ENCODE measurements at places on chromosomes 16 and 17. TPM values are rescaled to one million over a fixed set of nuclear protein-coding genes. Genes with fewer than 3 reads are reported as not detected.
A peak's percentile ranks its signal among the peaks of the same experiment; 100 is the strongest.

- DNase-seq = no peak
These were observed 104.3 kb downstream of the HS3ST3B1 start for GRCh38 chr17:14405189-14405588.

- peak; percentile 74 for DNase-seq
These were observed 34.8 kb downstream of the C17orf67 start for GRCh38 chr17:56798916-56799315.

DNA sequence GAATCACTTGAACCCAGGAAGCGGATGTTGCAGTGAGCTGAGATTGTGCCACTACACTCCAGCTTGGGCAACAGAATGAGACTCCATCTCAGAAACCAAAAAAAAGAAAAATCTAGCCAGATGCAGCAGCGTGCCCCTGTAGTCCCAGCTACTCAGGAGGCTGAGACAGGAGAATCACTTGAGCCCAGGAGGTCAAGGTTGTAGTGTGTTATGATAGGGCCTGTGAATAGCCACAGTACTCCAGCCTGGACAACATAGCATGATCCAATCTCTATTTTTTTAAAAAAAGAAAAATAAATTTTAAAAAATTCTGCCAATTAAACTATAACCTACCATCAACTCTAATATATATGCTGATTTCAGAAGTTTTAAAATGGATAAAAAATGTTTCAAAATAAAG, 15.8 kb downstream of the PHLPP2 start:
- no peak for DNase-seq

DNA sequence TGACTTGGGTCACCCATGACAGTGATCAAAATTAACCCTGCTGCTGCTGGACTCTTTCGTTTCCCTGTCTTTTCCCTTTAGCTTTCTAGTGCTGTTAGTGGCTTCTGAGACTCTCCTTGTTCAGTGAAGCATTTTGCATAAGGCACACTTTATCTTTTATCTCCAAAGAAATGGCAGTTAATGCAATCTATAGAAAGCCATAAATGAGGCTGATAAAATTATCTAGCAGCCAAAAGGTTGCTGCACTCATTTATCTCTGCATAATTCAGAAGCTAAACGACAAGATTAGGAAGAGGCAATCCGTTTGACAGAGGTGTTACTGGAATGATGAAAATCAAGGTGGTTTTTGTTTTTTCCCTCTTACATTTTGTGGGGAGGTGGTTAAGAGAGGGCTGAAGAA, 1109.5 kb upstream of the EEF2KMT start:
- no peak for DNase-seq

GRCh38 chr16:67397812-67398545, 4.7 kb upstream of the TPPP3 start:
- no peak for DNase-seq

GRCh38 chr16:74485916-74486315, 64.6 kb upstream of the CLEC18B start:
- no peak for DNase-seq

DNA sequence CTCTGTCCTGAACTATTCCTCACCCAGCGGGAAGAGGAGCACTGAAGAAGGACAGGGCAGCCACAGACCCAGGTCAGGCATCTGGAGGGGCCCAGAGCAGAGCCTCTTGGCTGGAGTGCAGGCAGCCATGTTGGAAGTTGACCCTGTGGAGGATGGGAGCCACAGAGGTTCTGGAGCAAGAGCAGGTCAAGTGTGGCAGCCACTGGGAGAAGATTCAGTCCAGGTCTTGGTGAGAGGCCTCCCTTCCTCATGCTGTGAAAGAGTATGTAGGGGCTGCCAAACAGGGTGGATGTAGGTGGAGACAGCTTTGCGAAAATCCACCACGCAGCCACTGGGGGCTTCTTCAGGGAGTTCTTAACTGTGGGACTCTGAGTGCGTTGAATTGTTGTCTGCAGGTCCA, 590 bp upstream of the CD79B start:
- no peak for DNase-seq

GRCh38 chr17:79932451-79933306, 93.4 kb upstream of the CBX4 start:
- DNase-seq = no peak

GRCh38 chr16:21554795-21555585, 44.4 kb upstream of the METTL9 start:
- peak; percentile 91 for DNase-seq

- DNase-seq = no peak
These were observed 65.2 kb downstream of the CYTH1 start for GRCh38 chr17:78716814-78717393.

- no peak for DNase-seq
These were observed 46.7 kb upstream of the PVALEF start for GRCh38 chr17:81118308-81119221.

DNA sequence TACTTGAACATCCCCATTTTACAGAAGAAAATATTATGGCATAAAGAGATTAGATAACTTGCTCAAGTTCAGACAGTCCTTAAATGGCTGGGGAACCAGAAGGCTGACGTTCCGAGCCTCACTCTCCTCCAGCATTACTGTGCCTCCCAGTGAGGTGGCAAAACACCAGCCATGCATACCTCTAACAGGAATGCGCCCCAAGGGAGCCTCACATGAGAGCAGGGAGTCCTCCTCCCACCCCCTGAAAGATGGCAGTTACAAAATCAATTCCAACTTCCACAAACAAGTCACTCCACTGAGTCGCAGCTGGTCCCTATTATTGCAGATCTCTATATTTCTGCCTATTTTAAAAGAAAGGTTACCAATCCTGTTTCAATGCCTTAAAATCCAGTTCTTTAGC, 55.5 kb downstream of the ANKFY1 start:
- DNase-seq = no peak

DNA sequence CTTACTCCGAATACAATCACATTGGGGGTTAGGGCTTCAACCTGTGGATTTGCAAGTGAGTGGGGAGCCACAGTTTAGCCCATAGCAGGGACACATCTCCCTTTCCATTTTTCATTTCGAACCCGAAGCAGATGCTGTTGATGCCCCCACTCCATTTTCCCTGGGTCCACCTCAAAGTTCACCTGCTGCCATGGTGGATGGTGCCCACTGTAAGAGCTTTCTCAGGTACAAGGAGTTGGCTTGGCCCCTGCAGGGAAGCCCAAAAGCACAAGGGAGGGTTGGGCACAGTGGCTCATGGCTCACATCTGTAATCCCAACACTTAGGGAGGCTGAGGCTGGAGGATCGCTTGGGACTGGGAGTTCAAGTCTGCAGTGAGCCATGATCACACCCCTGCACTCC, 51.8 kb downstream of the SNX20 start:
- DNase-seq = no peak

GRCh38 chr17:76408037-76408849, 23.8 kb downstream of the SPHK1 start:
- peak; percentile 47 for DNase-seq

DNA sequence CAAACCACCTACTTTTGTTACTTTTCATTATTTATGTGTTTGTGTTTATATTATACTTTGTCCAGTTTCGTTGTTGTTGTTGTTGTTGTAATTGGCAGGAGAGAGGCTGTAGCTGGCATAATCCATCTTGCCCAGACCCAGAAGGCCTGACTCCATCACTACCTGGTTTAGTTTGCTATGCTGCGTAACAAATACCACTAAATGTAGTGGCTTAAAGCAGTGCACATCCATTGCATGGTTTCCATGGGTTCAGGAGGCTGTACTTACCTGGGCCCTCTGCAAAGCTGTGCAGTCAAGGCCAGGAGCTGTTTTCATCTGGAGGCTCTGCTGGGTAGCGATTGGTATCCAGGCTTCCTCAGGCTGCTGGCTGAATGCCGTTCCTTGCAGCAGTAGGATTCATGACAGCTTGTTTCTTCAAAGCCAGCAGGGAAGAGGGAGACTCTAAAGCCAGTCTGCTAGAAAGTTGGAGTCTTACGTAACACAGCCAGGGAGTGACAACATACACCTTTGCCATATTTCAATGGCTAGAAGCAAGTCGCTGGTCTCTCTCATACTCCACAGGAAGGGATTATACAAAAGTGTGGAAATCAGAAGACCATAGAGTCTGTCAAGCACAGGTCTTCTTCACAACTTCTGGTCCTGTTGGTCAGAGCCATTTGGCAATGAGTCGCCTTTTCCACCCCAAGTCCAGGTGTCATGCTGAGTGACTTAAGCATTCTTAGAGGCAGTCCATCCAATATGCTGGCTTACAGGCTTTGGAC, 41.1 kb downstream of the TNRC6C start:
- no peak for DNase-seq

GRCh38 chr16:54275956-54276355, 10.6 kb downstream of the IRX3 start:
- no peak for DNase-seq

GRCh38 chr16:88067530-88068411, 116.5 kb downstream of the BANP start:
- DNase-seq = no peak

DNA sequence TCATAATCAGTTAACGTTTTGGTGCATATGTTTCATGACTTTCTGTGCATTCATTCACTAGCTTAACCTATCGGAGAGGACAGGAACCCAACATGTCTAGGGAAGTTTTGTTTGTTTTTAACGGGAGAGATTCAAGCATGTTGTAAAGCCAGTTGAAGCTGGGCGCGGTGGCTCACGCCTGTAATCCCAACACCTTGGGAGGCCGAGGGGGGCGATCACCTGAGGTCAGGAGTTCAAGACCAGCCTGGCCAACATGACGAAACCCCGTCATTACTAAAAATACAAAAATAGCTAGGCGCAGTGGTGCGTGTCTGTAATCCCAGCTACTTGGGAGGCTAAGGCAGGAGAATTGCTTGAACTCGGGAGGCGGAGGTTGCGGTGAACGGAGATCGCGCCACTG, 1.4 kb upstream of the TNRC6A start:
- no peak for DNase-seq

DNA sequence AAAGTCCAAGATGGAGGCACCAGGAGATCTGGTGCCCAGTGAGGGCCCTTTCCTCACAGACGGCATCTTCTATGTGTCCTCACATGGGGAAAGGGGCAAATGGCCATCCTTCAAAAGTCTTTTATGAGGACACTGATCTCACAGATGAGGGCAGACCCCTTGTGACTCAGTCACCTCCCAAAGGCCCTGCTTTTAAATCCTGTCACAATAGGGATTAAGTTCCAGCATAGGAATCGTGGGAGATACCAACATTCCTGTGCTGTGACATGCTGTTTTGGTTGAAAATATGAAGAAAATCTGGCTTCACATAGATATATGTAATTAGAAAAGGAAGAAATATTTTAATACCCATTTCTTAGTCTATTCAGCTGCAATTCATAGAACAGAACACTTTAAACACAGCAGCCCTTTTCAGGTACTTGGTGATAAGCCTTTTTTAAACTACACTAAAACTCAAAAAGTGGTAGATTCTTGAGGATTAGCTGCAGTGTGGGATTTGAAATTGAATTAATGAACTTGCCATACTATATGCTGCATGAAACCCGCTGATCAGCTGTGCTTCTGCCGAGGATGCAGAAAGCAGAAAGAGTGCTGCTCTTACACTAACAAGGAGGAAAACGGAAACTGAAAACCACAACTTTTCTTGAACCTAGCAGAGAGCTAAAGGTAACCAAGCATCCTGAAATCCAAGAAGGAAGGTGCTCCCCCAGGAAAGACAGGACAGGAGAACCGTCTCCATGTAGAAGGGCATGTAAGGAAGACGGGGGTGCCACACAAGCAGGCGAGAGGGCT, 32.7 kb downstream of the VPS53 start:
- no peak for DNase-seq

DNA sequence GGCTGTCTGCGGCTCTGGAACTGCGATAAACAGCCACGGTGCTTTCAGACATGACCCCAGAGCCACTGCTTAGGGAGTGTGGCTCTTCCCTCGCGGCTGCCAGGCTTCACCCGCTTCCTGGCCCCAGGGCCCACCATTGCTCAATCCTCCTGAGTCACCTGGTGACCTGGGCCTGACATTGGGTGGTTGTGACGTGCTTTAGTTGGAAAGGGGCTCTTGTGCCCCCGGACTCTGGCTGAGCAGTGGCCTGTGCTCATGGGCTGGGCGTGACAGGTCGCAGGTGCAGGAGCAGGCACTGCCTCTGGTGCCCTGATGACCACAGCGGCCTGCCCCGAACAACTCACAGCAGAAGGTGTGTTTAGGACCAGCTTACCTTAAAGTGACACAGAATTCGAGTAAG, 8.6 kb upstream of the NUDT16L1 start:
- no peak for DNase-seq

GRCh38 chr17:3944485-3945388, 19.5 kb downstream of the ATP2A3 start:
- peak; percentile 98 for DNase-seq

DNA sequence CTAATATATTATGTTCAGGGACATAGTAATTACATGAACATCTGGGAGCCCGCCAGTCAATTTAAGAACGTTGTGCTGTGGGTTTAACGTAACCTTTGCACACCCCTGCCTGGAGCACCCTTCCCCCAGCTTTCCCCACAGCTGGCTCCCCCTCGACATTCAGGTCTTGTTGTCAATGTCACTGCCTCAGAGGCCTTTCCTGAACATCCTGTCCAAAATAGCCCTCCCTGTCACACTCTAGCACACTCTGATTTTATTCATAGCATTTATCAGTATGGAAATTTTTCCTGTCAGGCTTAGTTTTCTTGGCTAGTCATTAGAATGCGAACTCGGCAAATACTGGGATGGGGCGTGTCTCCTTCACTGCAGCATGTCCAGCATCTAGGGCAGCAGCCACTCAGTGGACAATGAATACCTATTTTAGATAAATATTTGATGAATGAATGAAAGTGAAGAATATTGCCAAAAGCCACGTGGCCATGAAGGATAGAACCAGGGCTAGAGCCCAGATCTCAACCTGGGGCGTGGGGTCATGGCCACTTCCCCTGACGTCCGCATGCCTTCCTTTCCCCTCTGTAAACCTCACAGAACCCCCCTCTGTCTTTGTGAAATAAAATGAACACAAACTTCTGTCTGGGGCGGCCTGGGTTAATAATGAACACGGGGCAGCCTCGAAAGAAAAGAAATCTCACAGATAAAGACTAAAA, 10.5 kb downstream of the PIK3R6 start:
- no peak for DNase-seq

- no peak for DNase-seq
These were observed 45.9 kb downstream of the SREBF1 start for GRCh38 chr17:17790637-17791464.

- no peak for DNase-seq
These were observed 29.2 kb downstream of the RAP1GAP2 start for GRCh38 chr17:2825253-2825970.

GRCh38 chr17:71104225-71104624, 934.9 kb downstream of the KCNJ2 start:
- no peak for DNase-seq

ABCA6 gene
- polyA plus RNA-seq = 0.05 TPM

BCAR1 gene
- 9.8 TPM for polyA plus RNA-seq

GOSR1 gene
- 19.9 TPM for polyA plus RNA-seq

PRR35 gene
- polyA plus RNA-seq = 0.24 TPM

TMEM238L gene
- not detected for polyA plus RNA-seq

GDPD1 gene
- polyA plus RNA-seq = 9.4 TPM

GLIS2 gene
- polyA plus RNA-seq = 2.9 TPM

GLP2R gene
- not detected for polyA plus RNA-seq

KCNAB3 gene
- 2.1 TPM for polyA plus RNA-seq

Data from K562 (cell line).